Melanocyte of skin (primary cell): ENCODE measurements at places on chromosomes 4 and X. TPM values are rescaled to one million over a fixed set of nuclear protein-coding genes. Genes with fewer than 3 reads are reported as not detected.

The IL13RA1 gene
- total RNA-seq, result 34.8 and 52.7 TPM in 2 replicates

The SPANXB1 gene
- not detected in 2 replicates for total RNA-seq

The TBC1D1 gene
- total RNA-seq, result 35.1 and 65.4 TPM in 2 replicates

The ADAMTS3 gene
- total RNA-seq, result under 0.01 and 0.36 TPM in 2 replicates

The ASMT gene
- not detected in 2 replicates for total RNA-seq

The FHDC1 gene
- 6.0 and 6.7 TPM in 2 replicates for total RNA-seq

The NAP1L2 gene
- not detected in 2 replicates for total RNA-seq

The TACR3 gene
- total RNA-seq, result not detected in 2 replicates

The SMARCA1 gene
- 40.0 and 46.3 TPM in 2 replicates for total RNA-seq

The CXorf49 gene
- not detected in 2 replicates for total RNA-seq

The POF1B gene
- total RNA-seq, result under 0.01 TPM in 1 of 2 replicates, not detected in the other

The PITX2 gene
- not detected in 2 replicates for total RNA-seq

The PRRG3 gene
- total RNA-seq, result not detected in 2 replicates

The HTRA3 gene
- total RNA-seq, result 0.67 and 0.77 TPM in 2 replicates

The TRIM60 gene
- not detected in 2 replicates for total RNA-seq

The IL21 gene
- total RNA-seq, result not detected in 2 replicates

The MGARP gene
- total RNA-seq, result under 0.01 and 0.36 TPM in 2 replicates

The IQCM gene
- total RNA-seq, result not detected in 2 replicates

The FGFR3 gene
- total RNA-seq, result under 0.01 and 0.36 TPM in 2 replicates
